Heart right ventricle (tissue), 16 donors: ENCODE measurements at places on chromosomes 2 and 18.

- DNase-seq = no peak
Observed at GRCh38 chr2:187462839-187463238, 14.8 kb upstream of the CALCRL start.

GRCh38 chr18:3863593-3863992, 413.6 kb downstream of the TGIF1 start:
- no peak for DNase-seq

DNA sequence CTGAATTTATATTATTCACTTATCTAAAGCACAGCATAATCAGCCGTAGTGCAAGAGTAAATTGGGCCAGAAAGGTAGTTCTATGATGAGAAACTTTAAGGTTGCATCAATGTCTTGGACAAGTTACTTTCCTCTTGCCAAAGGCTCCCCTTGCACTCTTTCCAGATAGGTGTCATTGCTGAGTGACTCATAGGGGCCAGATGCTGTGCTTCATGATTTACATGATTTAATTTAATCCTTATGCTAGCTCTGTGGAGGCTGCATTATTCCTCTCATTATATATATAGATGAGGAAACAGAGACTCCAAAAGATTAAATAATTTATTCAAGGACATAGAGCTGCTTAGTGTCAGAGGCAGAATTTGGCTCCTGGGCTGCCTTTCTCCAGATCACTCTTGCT, 5.0 kb downstream of the CFAP221 start:
- no peak for DNase-seq

DNA sequence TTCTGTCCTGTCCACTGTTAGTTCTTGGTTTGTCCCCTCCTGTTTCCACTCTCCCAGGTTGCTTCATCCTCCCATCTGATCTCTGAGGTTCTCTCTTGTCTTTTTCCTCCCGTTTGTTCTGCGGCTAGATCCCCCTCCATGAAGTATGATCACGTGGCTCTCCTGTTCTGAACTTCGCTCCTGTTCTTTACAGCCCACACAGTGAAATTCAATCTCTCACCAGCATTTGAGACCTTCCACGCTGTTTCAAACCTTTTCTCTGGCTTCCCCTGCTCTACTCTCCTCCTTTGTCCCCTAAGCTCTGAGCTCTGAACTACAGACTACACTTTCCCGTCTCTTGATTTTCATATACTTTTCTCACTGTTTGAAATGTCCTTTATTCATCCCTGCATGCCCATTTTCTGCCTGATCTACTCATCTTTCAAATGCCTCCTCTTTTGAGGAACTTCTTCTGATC, 83.5 kb downstream of the OSBPL6 start:
- no peak for DNase-seq

- no peak for DNase-seq
Observed at GRCh38 chr18:62461591-62461990, 61.2 kb upstream of the ZCCHC2 start.

DNA sequence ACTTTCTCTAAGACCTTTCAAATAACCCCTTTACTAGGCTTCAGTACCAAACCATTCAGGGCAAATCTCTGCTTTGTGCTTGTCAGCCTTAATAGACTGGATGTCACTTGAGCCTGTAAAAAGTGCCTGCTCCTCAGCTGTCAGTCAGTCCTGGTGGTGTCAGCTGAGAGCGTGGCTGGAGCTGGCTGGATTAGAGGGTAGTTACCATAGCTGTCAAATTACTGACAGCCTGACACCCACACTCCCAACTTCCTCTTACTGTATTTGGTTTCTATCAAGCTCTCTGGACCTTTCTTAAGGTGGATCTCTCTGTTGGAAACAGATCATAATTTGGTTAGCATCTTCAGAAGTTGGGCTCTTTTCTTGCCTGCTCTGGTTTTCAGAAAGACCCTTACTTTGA, 371.4 kb upstream of the ATP5MC3 start:
- no peak for DNase-seq

- DNase-seq = no peak
Observed at GRCh38 chr18:26121476-26121875, 12.2 kb upstream of the PSMA8 start.

DNA sequence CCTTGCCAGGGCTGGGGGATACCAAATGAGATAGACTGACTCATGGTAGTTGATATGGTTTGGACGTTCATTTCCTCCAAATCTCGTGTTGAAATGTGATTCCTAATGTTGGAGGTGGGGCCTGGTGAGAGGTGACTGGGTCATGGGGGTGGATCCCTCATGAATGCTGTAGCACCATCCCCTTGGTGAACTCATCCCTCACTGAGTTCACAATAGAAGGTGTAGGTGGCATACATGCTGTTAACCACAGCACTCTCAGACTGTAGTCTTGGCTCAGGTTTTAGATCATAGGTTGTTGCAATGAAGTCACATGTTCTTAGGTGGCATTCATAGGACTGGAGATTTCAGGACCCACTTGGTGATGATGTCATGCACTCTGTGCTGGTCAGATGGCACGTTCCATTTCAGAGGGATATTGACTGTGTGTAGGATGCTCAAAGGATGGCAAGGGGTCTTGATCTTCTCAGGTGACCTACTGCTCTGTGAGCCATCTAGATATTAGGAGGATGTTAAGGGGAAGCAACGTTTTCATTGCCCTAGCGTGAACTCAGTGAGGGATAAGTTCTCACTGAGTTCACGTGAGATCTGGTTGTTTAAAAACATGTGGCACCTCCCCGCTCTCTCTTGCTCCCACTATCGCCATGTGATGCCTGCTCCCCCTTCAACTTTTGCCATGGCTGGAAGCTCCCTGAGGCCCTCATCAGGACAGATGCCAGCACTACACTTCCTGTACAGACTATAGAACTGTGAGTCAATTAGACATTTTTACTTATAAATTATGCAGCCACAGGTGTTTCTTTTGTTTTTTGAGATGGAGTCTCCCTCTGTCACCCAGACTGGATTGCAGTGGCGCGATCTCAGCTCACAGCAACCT, 73.8 kb upstream of the ACAA2 start:
- no peak for DNase-seq

DNA sequence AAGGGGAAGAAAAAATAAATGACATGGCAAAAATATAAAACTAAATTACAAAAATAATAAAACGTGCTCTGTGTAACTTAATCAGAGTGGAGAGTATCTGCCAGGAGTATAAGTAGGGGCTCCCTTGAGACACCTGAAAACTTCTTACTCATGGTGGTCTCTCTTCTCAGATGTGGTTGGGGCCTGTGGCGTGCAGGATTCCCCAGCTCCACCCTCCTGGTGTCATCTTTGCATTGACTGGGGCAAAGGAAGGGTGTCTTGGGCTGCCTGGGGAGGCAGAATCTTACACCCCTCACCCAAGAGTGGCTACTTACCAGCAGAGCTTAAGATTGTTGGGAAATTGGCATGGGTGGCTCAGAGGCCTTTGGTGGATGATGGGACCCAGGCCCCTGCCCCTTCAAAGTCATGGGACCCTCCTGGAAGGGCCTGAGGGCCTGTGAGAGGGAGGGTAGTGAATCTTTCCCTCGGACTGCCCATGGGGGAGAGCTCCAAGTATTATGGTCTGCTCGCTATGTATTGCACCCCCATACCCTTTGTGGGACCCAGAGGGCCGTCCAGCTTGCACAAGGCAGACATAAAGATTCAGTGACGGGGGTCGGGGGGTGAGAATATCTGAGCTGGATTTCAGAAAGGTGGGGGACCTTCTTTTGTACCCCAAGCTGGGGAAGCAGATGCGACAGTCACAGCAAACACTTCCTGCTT, 6.9 kb upstream of the TRAF3IP1 start:
- no peak for DNase-seq

- DNase-seq = no peak
Observed at GRCh38 chr18:30920757-30921156, 121.8 kb downstream of the DSC3 start.

GRCh38 chr2:154758871-154759270, 60.4 kb downstream of the KCNJ3 start:
- no peak for DNase-seq

DNA sequence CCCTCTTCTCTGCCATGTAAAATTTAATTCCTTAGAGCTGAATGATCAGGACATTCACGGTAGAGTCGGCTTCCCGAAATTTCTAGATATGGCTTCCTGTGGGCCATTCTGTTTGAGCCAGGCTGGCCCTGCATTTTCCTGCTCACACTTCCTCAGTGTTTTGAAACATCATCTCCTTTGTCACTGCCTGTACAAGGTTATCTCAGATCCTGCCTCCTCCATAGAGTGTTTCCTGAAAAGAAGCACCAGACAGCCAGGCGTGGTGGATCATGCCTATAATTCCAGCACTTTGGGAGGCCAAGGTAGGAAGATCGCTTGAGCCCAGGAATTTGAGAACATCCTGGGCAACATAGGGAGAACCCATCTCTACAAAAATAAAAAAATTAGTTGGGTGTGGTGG, 43.6 kb downstream of the GRHL1 start:
- DNase-seq = no peak

DNA sequence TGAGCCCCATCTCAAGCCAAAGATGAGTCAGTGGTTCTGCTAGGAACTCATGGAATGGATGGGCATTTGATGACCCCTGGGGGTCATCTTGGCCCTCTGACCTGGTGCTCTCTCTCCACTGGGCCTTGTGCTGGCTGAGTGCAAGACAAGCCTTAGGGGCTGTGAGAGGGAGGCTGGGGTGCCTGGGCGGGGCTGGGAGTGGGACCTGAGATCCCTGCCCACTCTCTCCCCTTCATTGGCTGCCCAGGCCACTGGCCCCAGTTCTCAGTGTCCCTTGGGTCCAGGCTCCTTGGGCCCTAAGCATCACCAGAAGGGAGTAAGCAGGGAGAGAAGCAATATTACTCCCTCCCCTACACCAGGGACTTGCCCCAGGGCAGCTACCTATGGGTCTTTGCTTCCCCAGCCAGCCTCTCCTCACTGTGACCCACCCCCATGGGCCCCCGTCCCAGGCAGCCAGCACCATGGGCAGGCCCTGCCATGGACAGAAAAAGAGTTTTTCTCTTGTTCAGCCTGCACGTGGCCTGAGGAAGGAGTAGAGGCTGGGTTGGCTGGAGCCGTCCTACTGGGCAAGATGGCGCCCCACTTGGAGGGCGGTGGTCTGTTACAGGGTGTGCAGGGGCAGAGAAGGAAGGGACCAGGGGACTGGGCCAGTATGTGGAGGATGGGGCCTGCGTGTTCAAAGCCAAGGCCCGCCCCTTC, 33.6 kb downstream of the ATOH8 start:
- no peak for DNase-seq

- no peak for DNase-seq
Observed at GRCh38 chr2:119605096-119605495, 60.8 kb downstream of the CFAP221 start.

- no peak for DNase-seq
Observed at GRCh38 chr2:102081606-102082005, 60.9 kb upstream of the IL1R1 start.

DNA sequence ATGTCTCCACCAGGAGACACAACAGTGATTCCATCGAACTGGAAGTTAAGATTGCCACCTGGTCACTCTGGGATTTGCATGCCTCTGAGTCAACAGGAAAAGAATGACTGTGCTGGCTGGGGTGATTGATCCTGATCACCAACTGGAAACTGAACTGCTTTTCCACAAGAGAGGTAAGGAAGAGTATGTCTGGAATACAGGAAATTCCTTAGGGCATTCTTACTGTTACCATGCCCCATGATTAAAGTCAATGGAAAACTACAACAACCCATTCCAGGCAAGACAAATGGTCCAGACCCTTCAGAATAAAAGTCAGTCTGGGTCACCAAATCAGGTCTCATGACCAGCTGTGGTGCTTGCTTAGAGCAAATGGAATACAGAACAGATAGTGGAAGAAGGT, 12.0 kb upstream of the DDX1 start:
- DNase-seq = no peak

DNA sequence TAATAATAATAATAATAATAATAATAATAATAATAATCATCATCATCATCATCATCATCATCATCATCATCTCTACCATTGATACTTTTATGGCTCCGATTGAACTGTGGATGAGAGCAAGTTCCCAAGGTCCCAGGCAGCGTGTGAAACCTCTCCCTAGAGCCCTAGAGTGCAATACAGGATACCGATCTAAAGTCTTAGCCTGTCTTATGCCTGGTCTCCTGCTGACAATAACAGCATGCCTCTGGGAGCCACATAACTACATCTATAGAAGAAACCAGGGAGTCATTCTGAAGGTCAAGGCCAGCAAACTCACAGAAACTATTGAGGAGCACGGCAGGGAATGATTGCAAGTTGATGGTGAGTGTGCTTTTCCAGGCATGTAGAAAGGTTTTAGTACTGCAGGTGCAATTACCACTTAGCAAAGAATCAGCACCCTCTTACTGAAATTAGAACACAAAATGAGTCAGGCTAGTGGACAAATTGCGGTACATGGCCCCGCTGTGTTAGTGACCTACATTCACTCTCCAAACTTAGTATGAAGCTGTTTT, 457.2 kb upstream of the CDH20 start:
- no peak for DNase-seq

GRCh38 chr2:79670198-79670597, 157.3 kb downstream of the CTNNA2 start:
- DNase-seq = no peak

GRCh38 chr2:197311421-197312033, 947 bp upstream of the ANKRD44 start:
- DNase-seq = no peak

- DNase-seq = no peak
Observed at GRCh38 chr18:49490246-49490762, 3.3 kb upstream of the C18orf32 start.

DNA sequence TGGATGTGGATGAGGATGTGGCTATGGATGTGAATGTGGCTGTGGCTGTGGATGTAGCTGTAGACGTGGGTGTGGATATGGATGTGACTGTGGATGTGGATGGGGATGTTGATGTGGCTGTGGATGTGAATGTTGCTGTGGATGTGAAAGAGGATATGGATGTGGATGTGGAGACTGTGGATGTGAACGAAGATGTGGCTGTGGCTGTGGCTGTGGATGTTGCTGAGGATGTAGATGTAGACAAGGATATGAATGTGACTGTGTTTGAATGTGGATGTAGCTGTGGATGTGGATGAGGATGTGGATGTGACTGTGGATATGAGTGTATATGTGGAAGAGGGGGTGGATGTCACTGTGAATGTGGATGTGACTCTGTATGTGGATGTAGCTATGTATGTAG, 884.6 kb upstream of the CHAC2 start:
- DNase-seq = no peak

DNA sequence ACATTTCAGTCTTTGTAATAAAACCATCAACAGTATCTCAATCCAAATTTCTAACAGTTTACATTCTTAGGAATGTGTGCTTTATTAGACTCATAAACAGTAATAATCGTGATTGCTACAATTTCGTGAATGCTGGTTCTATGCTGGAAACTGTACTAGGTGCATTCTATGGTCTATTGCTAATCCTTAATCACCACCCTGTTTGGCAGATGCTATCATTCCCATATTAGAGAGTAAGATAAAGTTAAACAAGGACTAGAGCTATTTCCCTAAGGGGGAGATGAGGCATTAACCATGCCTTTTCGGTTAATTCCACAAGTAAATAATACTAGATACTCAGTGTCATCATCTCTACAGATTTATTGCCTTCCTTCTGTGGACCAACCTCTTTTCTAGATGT, 244.0 kb downstream of the PAX3 start:
- no peak for DNase-seq
